ENCODE measurements at places on chromosomes 11 and 22.

DNA sequence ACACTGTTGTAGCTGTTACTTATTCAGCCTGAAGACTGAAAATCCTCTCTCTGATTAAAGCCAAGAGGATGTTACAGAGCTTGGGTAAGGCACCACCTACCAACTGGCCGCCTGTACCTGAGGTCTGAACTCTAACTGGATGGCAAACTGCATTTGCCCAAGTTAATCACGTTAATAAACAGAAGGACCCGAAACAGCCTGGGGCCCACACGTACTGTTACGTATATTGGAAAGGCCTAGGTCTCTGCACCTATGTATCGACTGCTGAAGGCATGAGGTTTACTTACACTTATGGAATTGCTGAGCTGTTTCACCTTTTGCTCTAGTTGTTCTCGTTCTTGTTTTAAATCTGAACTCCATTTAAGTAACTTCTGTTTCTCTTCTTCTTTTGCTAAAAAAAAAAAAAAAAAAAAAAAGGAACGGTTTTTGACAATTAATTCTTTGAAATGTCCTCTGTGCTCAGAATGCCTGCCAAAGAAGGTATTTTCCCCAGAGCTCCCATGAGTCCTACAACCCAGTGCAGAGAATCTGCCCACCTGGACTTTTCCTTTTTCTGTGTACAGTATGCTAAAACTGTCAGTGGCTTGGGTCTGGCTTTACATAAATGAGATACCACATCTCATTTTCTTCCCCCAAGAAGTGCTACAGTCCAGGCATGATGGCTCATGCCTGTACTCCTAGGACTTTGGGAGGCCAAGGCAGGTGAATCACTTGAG is 13.1 kb downstream of the LARGE2 start:
- no peak for DNase-seq

DNA sequence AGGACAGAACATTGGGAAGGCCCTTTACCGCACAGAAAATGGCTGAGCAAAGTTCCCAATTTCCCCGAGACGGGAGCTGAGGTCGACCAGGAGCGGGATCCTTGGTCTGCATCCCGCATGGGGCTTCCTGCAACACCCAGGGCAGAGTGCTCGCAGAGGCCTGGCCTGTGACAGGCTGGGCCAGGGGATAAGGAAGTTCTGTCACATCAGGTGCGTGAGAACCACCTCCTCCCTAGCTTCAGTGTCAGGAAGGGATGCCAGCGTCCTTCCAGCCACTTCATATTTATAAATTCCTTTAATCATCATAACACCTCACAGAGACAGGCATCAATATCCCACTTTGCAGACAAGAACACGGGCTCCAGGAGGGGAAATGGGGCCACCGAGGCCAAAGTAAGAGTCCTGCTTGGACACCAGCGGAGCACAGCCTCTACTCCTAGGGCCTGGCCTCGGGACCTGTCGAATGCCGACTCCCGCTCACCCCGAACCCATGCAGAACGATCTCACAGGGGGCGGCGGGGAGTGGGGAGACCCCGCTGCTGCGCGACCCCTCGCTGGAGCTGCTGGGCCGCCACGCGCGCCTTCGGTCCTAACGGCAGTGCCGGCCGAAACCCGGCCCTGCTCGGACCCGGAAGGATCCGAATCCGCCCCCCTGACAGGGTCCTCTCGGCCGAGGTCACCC is 532 bp downstream of the BET1L start:
- DNase-seq: peak; percentile 69

- DNase-seq: no peak
Observed at GRCh38 chr11:45333001-45333971, 47.1 kb upstream of the SYT13 start.

- no peak for DNase-seq
Observed at GRCh38 chr11:43493431-43493830, 134.7 kb downstream of the TTC17 start.

GRCh38 chr11:72730243-72730642 is 22.0 kb downstream of the ARAP1 start:
- DNase-seq: no peak

DNA sequence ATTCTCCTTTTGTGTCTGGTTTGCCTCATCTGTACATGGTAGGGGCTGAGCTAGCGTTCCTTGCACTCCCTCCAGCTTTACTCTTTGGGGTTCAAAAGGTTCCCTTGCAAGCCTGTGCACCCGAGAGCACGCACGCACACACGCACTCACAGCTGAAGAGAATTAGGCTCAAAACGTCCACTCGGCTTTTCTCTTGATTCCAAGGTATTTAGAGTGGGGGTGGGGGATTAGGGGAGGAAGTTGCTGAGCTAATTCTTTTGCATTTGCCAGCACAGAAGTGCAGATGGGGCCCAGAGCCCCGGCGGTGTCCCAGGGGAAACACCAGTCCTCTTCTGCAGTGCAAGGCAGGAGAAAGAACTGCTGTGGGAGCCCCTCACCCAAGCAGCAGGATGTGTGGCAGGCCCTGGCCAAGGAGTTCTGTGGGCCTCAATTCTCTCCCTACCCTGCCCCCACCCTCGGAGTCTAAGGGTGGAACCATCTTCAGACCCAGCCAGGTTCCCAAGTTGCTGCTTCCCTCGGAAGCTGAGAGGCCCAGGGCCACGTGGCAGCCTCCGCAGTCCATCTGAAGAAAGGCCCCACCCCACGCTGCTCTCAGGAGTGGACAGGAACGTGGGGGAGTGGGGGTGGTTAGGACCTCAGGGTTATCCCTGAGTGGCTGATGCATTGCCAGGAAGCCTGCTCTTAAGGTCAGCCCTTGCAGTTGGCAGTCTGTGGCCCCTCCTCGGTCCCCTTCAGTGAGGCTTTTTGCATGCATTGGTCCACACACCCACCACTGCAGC is 3.8 kb upstream of the KCNQ1OT1 start:
- no peak for DNase-seq

GRCh38 chr11:14059491-14059890 is 97.0 kb downstream of the SPON1 start:
- DNase-seq: no peak

DNA sequence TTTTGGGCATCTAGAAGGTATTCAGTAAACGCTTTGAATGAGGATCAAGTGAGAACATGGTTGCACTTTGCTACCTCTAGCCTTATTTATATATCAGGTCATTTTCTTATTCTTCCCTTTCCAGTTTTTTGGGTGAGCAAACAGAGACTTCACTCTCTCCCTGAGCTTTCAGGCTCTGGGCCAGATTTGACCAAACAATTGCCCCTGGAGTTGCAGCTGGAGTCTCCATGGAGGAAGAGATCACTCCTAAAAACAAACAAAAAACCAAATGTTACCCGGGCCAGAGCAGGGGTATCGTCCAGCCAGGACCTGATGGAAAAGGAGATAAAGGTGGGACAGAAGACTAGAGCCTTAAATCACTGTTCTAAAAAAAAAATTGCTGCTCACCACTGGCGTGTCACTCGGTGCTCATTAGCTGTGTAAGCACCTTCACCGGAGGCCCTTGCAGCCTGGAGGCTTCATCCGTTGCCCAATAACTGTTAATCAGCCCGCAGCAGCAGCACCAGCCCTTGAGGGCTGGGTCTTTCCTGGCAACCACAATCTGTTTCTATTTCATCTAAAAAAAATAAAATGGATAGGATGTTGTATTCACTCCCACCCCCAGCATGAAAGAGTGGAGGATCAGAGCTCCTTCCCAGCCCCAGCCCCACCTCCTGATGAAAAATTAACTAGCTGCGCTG is 125.0 kb downstream of the PKNOX2 start:
- no peak for DNase-seq

- no peak for DNase-seq
Observed at GRCh38 chr11:17927681-17928343, 85.0 kb downstream of the SERGEF start.

DNA sequence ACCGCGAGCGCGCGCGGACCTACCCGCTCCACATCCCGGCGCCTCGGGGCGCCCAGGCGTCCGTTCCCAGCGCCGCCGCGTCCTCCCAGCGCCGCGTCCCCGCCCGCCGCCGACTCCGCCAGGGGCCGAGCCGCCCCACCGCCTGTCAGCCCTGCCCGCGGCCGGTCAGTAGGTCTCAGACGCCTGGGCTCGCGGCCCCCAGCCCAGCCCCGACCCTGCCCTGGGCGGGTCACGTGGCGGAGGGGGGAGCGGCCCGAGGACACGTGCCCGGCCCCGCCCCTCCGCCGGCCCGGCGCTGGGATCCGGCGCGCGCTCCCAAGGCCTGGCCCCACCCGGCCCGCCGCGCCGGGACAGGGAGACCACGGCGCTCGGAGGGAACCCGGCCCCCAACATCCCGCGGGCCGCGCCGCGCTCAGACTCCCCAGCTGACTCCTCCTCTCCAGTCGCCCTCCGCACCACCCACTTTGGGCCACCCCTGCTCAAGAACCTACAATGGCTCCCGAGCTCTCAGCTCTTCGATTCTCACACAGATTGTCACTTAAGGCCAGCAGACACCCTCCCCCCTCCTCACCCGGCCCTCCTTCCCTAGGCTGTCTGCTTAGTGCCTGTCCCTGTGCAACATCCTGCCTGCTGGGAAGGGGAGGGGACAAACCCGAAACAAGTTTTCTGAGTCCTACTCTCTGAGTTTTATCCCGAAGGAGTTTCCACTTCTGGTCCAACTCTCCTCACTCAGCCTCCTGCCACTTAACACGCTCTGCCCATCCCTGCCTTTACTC is at the start of gene RAB3IL1:
Gene RAB3IL1, minus strand, starts transcription at position 233 of the 776 bp plus-strand sequence. Its CDS starts 199 bp downstream, at position 34.
- peak; percentile 81 for DNase-seq

GRCh38 chr22:29435236-29436136 is 2.9 kb upstream of the RFPL1 start:
- no peak for DNase-seq

DNA sequence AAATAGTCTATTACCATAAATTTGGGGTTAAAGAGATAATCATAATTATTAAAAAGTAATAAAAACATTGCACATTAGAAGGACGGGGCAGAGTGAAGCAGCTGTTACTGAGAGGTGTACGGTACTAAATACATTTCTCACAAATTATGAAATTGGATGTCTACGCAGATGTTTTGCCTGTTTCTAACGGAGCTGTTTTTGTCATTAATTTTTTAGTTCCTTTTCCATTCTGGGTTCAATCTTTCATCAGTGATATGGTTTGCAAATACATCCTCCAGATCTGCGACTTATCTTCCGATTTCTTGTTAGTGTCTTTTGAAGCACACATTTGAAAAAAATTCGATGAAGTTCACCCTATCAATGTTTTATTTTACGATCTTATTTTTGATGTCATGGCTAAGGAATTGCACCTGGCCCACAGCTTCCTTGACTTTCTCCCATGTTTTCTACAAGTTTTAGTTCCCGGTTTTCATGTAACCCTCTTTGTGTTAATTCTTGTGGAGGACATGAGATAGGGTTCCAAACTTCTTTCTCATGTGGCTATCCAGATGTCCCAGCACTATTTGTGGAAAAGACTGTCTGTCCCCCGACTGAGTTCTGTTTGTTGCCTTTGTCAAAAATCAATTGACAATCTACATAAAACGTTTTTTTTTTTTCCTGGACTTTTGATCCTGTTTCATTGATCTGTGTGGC is 21.3 kb upstream of the KRTAP5-6 start:
- DNase-seq: no peak

DNA sequence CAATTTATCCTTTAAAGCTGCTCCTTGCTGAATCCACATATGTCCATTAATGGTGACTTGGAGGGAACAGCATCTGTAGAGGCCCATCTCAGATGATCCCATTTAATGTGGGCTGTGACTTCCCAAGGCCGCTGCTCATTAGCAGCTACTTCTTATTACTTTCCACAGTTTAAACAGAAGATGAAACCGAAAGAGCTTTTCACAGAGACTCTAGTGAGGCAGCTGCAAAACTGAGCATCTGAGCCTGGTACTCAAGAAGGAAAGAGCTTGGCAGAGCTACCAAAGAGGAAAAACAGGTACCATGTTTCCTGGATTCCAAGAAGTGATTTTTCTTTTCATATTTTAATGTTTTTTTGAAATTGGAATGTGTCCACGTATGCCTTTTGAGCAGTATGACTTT is 110.5 kb upstream of the NARS2 start:
- DNase-seq: no peak

DNA sequence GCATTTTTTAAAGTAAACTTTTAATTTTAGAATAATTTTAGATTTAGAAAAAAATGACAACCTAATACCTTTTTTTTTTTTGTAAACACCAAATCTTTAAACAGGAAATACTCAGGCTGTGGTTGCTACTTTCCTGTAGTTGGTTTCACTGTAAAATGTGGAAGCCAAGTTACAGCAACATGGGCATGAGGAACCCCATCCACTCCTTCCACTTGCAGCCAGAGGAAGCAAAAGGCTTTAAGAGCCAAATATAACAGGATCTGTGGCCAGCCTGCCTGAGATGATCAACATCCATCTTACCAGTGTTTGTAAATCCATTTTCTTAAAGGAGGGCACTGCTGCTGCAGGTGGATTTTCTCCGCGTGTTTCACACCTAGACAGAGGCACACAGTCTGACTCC is 66.2 kb downstream of the TNRC6B start:
- DNase-seq: no peak

DNA sequence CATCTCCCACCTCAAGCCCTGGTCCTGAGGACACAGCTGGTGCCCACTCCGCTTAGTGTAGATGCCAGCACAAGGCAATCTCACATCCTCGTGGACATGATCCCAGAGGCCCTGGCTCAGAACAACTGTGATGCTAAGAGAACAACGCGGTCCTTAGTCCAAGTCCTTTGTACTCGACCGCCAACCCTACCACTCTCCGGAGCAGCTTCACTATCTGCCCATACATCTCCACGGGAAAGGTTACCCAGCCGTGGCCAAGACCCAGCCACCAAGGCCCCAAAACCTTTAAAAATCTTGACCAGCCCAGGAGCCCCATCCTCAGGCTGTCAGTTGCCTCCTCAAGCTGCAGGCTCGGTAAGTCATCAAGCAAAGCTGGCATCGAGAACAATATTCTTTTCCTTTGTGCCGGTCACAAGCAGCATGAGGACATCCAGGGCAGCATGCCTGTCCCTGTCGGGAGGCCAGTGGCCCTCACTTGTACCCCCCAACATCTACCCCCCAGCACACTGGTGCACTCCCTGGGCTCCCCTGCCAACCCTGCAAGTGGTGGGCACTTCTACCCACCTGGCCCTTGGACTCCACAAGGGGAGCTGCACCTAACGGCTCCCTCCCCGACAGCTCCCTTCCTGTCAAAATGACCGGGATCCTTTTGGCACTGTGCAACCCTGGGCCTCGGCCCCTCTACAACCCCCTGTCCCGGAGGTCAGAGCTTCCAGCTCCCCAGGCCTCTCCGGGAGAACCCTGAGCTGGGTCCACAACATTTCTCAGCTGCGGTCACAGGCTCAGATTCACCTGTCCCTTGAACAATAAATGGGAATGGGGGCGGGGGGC is 2.5 kb downstream of the OSBPL5 start:
- no peak for DNase-seq

GRCh38 chr22:31728857-31729256 is 21.1 kb downstream of the PRR14L start:
- DNase-seq: peak; percentile 45

- no peak for DNase-seq
Observed at GRCh38 chr11:26344647-26345046, 12.7 kb downstream of the ANO3 start.

DNA sequence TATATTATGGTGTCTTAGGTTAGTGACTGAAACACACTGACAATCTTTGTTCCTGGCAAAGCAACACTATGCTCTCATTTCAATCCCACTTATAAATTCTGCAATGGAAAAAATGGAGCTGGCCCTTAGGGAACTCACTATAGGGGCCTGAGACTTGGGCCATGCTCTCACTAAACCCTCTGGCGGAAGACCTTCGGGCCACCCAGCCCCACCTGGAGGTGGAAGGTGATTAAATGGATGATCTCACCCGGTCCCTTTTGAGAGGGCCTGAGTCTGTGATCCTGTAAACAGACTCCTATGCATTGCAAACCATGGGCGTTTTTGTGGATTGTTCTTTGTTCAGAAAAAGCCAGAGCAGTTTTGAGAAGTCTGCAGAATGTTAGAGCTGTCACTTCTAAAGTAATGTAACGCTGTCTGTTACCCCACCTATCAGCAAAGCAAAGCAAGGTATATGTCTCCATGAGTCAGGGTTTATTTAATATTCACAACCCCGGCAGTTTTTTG is 17.0 kb upstream of the CDON start:
- DNase-seq: no peak

All from erythroblast (primary cell).